ENCODE measurements at places on chromosomes 13 and 19.

DNA sequence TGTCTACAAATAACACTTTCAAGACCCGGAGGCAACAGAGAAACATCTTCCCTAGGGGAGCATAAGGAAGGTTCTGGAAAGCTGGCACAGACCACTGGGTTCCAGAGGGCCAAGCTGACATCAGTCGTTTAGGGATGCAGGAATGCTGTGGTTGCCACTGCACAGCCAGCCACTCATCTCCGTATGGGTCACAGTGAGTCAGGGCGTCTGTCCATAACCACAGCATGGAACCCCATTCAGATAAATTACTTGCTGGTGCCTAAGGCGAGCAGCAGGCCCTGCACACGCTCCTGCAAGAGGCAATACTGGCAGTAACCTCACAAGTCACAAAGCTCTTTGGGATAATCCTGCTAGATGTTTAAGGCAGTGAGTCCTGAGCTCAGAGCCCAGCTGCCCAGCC, 140.9 kb upstream of the UBL3 start:
- DNase-seq, result no peak

GRCh38 chr13:95209109-95209508, 92.1 kb downstream of the ABCC4 start:
- no peak for DNase-seq

- DNase-seq, result no peak
Observed at GRCh38 chr19:20482721-20483120, 82.9 kb downstream of the ZNF737 start.

DNA sequence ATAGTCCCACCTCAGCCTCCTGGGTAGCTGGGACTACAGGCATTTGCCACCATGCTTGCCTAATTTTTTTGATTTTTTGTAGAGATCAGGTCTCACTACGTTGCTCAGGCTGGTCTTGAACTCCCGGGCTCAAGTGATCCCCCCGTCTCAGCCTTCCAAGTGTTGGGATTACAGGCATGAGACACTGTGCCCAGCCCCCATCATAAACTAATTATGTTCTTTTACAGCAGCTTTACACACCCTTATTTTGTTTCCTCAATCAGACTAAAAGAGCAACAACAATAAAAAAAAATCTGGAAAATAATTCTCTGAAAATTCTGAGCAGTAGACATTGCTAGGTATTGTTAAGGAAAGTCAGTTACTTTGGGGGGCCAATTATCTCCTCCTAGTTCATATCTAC, 35.7 kb downstream of the STARD13 start:
- DNase-seq, result no peak

GRCh38 chr19:53883741-53884140, 1.7 kb downstream of the PRKCG start:
- DNase-seq, result no peak

GRCh38 chr19:4906963-4907362, 2.3 kb upstream of the UHRF1 start:
- DNase-seq, result no peak

- DNase-seq, result no peak
Observed at GRCh38 chr13:109900741-109901140, 114.4 kb upstream of the IRS2 start.

DNA sequence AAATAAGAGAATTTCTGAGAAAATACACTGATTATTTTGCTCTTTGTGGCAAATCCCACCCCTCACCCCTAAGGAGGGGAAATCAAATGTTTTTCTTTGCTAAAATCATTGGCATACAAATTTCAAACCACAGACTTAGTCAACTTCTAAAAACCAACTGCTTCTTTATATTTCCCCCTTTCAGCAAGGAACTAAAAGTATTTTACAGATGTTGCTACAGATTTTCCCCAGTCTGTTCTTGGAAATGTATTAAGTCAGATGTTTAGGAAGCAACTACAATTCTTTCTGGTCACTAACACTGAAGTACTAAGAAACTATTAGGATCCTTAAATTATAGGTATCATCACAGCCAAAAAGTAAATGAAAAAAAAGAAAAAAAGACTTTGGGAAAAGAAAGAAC, 6.9 kb downstream of the MTMR6 start:
- DNase-seq, result peak; percentile 71

GRCh38 chr19:3625996-3626472, 556 bp downstream of the CACTIN start:
- DNase-seq, result no peak

GRCh38 chr19:50563597-50563996, 4.6 kb downstream of the LRRC4B start:
- no peak for DNase-seq

- no peak for DNase-seq
Observed at GRCh38 chr19:38389101-38389925, 816 bp downstream of the SPRED3 start.

DNA sequence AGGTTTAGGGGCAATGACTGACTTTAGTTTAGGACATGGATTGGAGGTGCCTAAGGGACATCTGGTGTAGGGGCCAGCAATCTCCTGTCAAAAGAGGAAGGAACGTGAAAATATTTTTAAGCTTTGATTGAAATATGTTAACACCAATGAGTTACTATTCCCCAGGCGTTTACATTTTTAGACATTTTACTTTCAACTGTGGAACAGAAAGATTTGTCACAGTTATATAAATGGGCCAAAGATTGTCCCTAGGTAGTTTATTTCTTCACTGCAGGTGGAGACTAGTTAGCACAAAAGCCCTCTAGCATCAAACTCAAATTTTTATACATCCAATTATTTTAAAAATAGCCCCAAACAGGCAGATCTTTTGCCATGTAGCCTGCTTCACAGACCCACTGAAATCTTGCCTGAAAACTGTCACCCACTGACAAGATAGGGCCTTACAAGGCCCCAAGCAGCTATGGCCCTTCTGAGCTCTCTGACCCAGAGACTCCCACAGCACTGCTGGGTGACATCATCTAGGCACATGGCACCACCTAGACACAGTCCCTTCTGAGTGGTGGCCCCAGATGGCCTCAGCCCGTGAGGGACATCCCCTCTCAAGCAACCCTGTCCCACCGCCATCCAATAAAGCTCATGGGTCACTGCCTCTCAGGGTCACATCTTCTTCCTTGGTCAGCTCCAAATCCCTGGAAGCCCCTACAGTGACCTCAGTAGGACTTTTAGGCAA, 64.8 kb upstream of the DOCK9 start:
- DNase-seq, result peak; percentile 31

GRCh38 chr19:34120846-34121639, 51.3 kb upstream of the LSM14A start:
- peak; percentile 47 for DNase-seq

DNA sequence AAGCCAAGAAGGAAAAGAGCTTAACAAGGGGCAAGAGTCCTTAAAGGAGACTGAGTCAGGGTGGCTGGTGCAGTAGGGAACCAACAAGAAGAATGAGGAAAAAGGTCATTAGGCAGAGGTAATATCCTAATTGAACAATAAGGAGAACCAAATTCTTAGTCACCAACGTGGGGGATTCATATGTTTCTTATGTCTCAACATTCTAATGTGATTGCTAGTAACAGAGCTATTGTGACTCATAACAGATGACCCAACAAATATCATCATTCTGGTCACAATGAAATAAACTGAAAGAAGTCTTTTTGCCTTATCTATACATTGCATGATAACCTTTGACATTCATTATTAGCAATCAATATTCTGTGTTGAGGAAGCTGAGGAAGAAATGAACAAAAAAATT, 101.6 kb downstream of the RAP2A start:
- DNase-seq, result peak; percentile 29

GRCh38 chr13:110006304-110006703, 219.9 kb upstream of the IRS2 start:
- DNase-seq, result no peak

GRCh38 chr19:48806518-48806817, 4.4 kb downstream of the BCAT2 start:
- DNase-seq, result peak; percentile 37

DNA sequence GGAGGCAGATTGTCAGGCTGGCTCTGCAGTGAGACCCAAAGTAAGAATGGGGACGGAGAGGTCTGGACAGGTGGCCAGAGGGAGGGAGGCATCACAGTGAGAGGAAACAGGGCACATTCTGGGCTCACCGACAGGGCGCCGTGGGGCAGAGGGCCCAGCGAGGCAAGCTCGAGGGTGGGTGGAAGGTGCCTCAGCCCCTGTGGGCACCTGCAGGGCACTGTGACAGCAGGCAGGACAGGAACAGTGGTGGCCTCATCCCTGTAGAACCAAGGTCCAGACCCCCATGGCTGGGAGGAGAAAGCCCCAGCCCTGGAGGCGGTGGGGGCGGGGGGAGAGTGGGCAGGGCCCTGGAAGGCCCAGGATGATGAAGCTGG, 27.7 kb downstream of the PIP5K1C start:
- DNase-seq, result no peak

DNA sequence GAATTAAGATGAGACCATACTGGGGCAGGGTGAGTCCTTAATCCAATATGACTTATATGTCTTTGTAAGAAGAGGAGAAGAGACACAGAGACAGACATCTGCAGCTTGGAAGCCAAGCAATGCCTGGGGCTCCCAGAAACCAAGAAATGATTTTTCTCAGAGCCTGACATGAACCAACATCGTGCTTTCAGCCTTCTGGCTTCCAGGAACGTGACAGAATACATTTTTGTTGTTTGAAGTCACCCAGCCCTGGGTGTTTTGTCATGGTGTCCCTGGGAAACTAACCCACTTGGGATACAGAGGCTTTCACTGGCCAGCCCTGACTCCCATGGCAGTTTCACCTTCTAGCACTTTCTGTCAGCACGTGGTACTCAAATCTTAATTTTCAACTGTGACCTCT, 95.3 kb upstream of the SLC10A2 start:
- DNase-seq, result no peak

GRCh38 chr19:56107626-56108351, 13.3 kb downstream of the ZNF787 start:
- no peak for DNase-seq

GRCh38 chr13:103006641-103007426, 59.4 kb downstream of the SLC10A2 start:
- peak; percentile 4 for DNase-seq

GRCh38 chr13:73580513-73581267, 521.9 kb downstream of the KLF5 start:
- no peak for DNase-seq

- DNase-seq, result no peak
Observed at GRCh38 chr13:28794396-28794795, 25.7 kb upstream of the MTUS2 start.

GRCh38 chr19:38182536-38183210, 41.3 kb downstream of the DPF1 start:
- DNase-seq, result no peak

DNA sequence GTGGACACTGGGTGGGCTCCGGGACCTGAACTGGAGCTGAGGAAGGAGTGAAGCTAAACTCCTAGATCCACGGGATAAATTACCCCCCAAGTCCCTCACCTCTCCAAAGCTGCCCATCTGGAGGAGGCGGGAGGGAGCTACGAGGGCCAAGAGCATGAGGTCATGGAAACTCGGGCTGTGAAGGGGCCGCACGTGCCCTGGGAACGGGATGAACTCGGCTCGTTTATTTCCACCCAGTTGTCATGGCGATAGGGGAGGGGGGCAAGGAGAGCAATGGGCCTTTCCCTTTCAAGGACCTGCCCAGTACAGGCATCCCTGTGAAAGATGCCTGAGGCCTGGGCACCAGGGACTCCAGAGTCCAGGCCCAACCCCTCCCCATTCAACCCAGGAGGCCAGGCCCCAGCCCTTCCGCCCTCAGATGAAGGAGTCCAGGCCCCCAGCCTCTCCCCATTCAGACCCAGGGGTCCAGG, 3.8 kb downstream of the PPP1R12C start:
- DNase-seq, result no peak

DNA sequence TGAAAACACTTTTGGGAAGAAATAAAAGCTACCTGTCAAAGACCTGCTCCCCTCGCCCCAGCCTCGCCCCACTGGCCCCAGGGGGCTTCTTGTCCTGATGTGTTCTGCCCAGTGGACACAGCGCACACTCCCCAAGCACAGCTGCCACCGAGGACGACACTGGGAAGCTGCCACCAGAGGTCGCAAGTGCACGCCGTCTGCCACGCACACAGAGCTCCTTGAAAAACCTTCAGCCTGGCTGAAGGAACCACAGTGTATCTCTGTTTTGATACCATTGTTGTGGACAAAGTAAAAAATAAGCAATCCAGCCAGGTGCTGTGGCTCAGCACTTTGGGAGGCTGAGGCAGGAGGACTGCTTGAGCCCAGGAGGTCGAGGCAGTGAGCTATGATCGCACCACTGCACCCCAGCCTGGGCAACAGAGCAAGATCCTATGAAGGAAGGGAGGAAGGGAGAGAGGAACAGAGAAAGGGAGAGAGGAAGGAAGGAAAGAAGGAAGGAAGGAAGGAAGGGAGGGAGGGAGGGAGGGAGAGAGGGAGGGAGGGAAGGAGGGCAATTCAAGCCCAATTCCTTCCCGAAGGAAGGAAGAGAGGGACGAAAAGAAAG, 57.3 kb downstream of the CEBPG start:
- DNase-seq, result peak; percentile 38

- DNase-seq, result no peak
Observed at GRCh38 chr13:101634142-101634541, 181.7 kb downstream of the ITGBL1 start.
